SJSA1 (cell line): ENCODE measurements at places on chromosomes 4 and X.

DNA sequence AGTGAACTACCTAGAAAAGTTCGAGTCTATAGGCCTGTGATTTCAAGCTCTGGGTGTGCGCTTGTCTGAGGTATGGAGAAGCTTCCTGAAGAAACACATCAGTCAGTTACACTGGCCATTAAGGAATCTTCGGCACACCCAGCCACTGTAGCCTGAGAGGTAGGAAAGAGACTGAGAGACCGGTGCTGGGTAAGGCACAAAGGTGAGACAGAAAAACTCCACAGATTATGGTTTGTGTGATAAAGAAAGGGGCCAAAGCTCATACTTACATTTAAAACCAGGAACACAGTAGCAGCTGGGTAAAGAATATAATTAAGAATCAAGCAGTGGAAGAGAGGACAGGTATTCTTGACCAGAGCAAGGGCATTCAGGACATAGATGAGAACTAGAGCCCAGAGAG lies 74.8 kb upstream of the TTC29 start:
- no peak for DNase-seq

DNA sequence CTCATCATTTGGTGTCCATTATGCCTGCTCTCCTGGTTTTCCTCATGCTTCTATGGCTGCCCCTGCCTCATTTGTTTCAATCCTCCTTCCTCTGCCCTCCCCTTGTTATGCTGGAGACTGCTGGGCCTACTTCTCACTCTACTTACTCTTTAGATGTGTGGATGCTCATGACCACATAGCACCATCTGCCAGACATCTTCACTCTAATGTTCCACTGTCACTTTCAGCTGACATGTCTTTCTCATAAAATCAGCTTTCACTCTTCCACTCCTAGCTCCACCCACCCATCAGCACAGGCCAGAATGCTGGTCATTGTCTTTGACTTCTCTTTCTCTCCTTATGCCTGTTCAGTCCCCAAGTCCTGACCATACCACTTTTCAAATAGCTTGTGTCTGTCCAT lies 86.8 kb downstream of the REPS2 start:
- DNase-seq = no peak

DNA sequence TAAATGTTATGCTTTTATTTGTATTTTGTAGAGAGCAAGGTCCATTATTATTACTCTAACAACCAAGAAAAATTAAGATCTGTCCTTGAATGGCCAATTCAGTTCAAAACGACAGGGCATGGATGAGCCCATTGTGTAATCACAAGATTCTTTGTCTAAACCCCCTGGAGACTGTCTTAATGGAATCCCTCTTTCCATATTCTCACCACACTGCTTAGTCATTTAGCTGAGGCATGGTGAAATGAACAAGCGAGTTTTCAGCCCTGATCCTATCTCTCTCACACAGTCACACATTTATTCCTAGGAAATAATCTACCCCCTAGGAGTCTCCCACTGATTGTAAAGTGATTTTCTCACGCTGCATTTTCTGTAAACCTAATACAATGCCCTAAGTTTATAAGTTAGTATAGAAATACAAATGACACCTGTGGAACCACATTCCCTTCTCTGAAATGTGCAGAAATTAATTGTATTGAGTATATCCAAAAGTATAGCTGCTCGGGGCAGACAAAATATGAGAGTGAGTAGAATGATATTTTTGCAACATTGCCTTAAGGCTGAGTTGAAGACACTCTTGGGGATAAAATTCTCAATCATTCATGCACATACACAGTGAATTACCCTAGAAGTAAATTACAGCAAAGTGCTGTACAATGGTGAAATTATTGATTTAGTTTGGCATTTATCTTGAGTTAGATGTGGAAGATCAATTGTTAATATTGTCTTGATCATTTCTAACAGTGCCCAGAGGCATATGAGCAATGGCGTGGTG lies 119.7 kb upstream of the PCDH7 start:
- DNase-seq = no peak

DNA sequence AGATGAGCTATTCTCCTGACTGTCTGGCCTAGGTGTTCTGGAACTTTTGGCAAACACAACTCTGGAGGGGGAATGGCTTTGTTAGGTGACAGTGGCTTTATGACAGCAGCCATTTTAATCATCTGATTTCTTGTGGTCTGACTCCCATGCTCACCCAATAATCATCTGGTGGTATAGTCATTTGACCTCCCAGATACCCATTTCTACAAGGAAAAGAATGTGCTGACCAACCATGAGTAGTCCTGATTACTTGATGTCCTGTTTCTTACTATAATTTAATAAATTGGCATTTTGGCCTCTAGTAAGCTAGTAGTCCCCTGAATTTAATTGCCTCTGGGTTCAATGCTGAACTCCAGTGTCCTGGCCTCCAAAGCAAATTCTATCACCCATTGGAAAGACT lies 109.9 kb upstream of the DUSP21 start:
- DNase-seq = no peak

DNA sequence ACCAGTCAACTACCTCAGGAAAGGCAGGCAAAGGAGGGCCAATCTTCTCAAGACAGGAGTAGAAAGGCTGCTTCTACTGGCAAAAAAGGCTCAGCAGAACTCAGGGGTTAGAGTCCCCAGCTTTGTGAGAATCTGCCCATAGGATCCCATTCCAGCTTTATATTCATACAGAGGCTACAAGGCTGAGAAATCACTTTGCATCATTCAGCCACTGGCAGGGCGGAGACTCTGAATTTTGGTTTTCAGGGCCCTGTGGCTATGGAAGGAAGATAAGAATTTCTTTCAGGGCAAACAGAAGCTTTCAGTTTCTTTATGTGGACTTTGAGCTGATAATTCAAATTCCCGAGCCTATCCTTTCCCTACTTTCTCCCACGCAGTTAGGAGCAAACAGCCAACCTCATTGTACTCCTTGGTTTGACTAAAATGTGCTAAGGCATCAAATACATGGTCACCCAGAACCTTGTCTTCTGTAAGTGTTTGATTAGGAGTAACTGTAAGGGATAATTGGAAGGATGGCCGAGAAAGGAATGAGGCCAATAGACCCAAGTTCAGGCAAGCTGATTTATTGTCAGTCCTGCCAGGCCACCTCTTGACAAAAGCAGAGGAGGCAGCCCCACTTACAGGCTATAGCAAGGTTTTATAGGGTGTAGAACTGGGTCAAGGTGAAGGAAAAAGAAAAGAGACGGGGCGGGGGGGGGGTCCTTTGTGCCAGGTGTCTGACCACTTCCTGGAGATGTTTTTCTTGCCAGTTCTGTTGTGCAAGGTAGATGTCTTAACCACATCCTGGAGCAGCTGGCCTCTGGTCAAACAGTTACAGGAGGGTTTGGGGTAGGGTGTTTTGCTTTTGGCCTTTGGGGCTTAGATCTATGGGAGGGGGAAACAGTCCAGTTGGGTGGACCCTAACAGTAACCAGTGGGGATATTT lies 165.3 kb upstream of the PPP1R2C start:
- no peak for DNase-seq

GRCh38 chr4:132123870-132124623 lies 1025.0 kb upstream of the PCDH10 start:
- no peak for DNase-seq

GRCh38 chrX:114028907-114029662 lies 554.8 kb upstream of the HTR2C start:
- no peak for DNase-seq

DNA sequence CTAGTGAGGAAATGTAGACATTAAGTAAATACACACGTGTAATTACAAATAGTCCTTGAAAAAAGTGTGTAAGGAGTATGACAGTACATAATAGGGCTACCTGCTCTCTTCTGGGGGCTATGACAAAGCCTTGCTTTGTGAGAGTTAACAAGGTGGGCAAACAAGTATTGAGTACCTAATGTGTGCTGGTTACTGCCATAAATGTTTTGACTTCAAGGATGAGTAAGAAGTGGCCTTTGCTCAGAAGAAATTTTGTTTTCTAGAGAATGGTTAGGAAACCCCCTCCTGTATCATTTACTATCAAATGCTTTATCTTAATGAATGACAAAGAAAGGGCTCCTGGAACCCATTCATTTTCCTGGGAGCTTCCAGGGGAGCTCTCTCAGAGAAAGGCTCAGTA lies 167.0 kb upstream of the CASK start:
- no peak for DNase-seq

- no peak for DNase-seq
Measured at GRCh38 chr4:8219236-8219635, 20.1 kb downstream of the SH3TC1 start.

DNA sequence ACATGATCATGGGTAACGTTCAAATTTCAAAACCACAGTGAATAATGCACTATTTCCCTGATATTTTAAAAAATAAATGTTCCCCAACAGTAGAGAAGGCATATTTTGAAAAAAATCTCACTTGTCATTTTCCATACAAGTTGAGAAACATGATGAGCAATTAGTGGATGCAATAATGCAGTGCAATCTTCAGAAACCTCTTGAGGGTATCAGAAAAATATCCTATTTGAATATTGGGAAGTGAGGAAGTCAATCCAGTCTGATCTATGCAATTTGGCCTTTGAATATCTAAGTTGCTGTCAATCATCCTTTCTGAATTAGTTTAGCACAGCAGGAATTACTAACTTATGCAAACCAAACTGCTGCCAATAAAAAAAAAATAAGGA lies 776.8 kb downstream of the PCDH18 start:
- DNase-seq = no peak

GRCh38 chrX:109374262-109374960 lies 107.5 kb downstream of the GUCY2F start:
- DNase-seq = no peak

- DNase-seq = no peak
Measured at GRCh38 chr4:179195887-179196286, 1753.7 kb upstream of the AGA start.

DNA sequence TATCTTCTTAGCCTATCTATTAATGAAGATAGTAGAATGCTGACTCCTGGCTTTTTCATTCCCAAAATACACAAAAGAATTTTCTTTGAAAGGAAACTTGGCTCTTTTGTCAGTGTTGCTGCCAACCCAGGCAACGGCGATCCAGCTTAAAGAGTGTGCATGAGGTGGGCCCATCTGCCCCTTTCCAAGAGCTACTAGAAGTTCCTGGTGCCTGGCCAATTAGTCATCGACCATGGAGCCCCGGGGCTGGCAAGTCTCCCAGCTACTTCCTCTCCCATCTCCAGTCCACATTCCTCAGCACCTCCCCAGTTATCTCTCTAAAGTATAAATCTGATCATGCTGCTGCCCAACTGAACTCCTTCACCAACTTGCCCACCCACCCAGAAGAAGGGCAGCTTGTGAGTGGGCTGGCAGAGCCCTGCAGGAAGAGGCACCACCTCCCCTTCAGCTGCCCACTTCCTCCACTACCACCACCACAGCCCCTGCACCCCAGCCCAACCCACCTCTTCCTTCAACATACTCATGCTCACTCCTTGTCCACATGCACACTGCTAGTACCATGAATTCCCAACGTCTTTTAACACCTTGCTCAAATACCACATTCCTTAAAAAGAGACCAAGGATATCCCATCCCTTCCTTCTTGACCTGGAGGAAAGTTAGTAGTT lies 158.2 kb upstream of the MAP3K15 start:
- DNase-seq = peak; percentile 74

DNA sequence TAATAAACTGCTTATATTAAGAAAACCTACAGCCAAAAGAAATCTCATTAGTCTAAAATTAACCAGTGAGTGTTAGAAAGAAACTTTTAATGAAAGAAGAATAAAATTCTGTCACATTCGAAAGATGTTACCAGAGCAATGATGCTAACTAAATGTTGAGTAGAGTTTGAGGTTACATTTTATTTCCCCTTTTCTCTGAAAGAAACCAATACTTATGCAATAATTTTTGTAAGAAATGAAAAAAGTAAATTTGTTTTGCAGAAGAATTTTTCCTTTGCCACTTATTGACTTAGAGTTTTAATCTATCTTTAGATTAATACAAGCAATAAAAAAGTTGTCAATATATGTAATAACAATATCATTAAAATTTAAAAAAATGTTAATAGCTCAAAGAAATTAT lies 574.0 kb upstream of the GALNTL6 start:
- DNase-seq = no peak

- DNase-seq = no peak
Measured at GRCh38 chr4:53510321-53510720, 81.0 kb downstream of the LNX1 start.
